ENCODE measurements at places on chromosomes 2 and 18.

DNA sequence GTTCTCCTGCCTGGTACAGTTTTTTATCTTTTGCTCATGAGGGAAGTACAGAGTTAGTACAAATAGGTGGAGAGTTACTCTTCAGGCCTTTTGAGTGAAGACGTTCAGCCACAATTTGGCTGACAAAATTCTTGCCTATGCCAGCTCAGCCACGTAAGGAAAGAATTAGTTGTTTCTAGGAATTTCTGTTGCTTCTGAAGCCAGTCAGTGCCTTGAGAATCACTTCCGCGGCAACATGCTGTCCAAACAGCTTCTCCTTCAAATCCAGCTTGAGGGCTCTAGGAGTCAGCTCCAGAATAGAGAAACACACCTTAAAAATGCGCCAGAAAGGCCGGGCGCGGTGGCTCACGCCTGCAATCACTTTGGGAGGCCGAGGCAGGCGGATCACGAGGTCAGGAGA is 27.5 kb downstream of the M1AP start:
- no peak for DNase-seq

GRCh38 chr2:112661656-112662305 is 16.0 kb downstream of the SLC20A1 start:
- DNase-seq: no peak

- DNase-seq: no peak
Observed at GRCh38 chr18:1875219-1875618, 696.1 kb downstream of the METTL4 start.

DNA sequence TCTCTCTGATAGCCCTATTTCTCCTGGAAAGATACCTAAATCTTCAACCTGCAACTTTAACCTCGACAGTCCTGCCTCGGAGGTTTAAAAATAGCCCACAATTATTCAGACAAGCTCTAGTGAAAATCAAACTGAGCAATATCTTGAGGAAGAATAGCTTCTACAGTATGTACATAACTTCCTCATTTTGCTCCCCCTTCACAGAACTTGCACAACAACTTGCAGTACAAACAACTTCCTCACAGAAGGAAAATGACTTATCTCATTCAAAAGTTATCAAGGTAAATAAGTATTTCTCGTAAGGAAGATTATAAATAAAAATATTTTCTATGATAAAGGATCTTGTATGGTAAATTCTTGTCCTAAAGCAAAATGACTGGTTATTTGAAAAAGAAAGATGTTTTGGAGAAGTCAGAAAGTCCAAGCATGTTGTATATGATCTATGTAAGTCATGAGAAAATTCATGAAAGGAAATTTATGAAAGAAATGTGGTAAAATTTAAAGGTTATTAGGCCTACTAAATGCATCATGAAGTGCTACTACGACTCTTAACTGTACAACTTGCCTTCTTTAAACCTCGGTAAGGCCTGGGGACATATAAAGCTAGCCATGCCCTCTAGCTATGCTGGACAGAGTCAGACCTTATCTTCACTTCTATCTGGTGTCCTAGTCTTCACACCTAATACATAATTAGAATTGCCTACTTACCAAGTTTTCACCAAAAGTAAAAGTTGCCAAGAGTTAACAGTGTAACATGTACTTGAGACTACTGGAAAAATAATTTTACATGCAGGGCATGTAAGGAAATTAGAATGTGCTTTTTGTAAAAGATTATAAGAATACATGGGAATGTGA is 394.5 kb downstream of the DLGAP1 start:
- DNase-seq: no peak

DNA sequence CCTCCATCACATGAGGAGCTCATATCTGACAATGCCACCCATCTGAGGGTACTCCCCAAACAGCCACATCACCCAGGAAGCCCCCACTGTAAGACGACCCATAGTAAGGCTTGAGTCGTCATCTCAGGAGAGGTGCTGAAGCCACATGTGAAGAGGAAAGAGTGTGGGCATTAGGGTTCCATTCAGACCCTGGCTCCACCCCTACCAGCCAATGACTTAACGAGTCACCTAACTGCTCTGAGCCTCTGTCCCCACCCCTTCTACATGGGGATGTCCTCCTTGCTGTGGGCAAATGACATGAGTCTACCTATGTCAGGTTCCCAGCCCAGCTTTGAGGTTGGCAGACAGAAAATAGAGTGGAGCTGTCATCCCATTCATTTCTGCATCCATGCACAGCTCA is 46.3 kb downstream of the C1QL2 start:
- no peak for DNase-seq

GRCh38 chr18:27666016-27666415 is 480.9 kb upstream of the CHST9 start:
- DNase-seq: no peak

GRCh38 chr18:75574187-75574586 is 146.7 kb upstream of the SMIM21 start:
- DNase-seq: no peak

GRCh38 chr18:49638891-49639557 is 77.2 kb downstream of the LIPG start:
- no peak for DNase-seq

DNA sequence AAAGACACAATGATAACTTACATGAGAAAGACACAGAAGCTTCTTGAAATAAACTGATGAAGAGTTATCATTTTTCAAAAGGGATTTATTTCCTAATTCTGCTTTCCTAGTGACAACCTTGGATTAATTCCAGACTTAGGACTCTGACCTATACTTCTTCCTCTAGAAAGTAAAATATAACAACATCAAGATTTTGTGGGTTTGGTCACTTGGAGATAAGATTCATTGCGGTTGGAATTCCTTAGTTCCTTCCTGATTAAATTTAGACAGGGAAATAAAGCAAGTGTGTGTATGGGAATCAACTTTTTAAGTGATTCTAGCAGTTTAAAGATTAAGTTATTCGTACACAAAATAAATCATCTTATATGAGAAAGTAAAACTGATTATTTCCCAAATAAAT is 208.4 kb upstream of the CCDC150 start:
- DNase-seq: no peak

- DNase-seq: no peak
Observed at GRCh38 chr18:24632158-24632988, 171.9 kb downstream of the HRH4 start.

GRCh38 chr2:28413899-28414295 is 21.2 kb downstream of the FOSL2 start:
- DNase-seq: no peak

- no peak for DNase-seq
Observed at GRCh38 chr2:62224976-62225375, 29.1 kb downstream of the B3GNT2 start.

GRCh38 chr2:190408538-190409271 is 550 bp downstream of the MFSD6 start:
- DNase-seq: peak; percentile 88

DNA sequence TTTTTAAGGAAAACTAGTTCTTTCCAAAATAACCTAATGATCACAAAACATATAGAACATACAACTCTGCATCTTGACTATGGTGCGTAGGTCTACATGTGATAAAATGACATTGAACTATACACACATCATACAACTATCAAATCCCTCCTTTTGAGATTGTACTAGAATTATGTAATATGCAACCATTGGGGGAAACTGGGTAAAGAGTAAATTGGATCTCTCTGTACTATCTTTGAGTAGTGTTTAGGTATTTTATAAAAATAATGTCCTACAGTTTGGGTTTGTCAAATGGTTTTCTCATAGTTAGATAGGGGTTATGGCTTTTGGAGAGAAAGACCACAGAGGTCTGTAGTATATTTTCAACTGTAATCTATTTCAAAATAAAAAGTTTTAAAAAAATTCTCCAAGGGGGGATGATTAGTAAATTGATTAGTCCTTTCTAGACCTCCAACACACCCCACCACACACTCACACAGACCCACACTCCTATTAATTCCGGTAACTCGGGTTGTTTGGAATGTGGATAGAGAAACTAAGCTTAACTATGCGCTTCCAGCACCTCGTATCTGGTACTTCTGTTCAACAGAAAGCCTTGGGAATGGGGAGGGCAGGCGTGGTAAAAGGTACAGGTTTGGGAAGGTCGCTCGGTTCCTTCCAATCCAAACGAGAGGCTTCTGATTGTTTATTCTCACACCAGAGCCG is 695 bp upstream of the BIRC6 start:
- no peak for DNase-seq

DNA sequence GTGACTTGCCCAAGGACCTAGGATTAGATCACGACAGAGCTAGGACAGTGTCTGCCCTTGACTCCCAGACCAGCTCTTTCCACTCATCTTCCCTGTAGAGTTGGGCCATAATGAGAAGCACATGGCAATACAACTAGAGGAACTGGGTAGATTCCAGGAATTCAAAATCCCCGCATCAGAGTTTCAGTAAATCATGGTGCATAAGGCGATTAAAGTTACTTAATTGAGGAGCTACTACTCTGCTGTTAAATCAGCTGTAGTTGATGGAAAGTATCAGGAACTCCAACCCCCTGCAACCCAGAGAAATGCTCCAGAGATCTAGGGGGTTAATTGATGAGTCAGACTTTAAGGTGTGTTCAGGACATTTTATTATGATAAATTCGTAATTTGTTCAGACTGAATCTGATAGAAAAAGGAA is 5.7 kb downstream of the ANTXR1 start:
- DNase-seq: no peak

DNA sequence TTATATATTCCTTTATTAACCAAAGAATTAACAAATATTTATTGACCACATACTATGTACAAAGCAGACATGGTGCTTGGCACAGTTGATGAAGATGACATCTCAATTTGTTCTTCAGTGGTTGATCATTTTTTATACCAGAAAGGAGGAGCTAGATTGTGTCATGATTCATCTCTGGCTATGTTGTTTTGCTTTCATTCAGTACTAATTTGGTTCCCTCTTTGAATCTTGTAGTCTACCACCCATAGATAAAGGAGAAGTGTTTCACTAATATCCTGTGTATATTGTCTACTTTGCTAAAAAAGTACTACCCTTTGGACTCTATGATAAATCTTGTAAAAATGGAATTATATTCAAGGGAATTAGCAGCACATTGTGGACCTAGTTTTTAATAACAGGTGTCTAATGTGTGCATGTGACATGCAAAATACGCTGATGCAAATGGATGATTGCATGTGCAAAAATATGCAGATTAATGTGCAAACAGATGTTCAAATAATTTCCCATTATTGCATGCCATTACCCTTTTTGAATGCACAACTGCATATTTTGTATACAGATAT is 313.2 kb upstream of the ZEB2 start:
- DNase-seq: no peak

DNA sequence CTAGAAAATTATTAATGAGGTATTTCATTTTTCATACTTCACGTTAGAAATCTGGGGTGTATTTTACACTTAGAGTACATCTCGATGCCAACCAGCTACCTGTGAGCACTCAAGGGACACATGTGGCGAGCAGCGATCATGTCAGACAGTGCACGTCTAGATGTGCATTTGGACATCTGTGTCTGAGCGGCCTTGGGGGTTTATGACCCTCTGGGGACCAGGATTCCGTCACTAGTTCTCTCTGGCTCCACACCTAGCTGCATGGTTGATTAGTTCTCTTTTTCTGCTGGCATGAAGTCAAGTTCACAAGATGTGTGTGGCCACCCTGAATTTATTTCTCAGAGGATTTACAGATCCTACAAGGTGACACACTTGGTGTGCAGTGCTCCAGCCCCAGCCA is 192.2 kb downstream of the TSN start:
- DNase-seq: no peak

GRCh38 chr2:179543361-179543901 is 278.8 kb upstream of the SESTD1 start:
- DNase-seq: no peak

DNA sequence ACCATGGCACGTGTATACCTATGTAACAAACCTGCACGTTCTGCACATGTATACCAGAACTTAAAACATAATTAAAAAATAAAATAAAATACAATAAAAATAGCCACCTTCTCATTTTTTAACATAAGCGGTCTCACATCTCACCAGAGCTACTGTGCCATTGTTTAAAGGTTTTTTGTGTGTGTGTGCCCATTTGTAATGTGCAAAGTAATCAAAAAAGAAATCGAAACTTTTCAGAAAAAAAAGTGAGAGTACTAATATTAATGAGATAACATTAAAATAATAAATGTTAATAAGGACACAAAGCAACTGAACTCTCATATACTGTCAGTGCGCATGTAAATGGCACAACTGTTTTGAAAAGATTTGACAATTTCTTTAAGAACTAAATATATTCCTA is 60.5 kb downstream of the FANCL start:
- DNase-seq: no peak

DNA sequence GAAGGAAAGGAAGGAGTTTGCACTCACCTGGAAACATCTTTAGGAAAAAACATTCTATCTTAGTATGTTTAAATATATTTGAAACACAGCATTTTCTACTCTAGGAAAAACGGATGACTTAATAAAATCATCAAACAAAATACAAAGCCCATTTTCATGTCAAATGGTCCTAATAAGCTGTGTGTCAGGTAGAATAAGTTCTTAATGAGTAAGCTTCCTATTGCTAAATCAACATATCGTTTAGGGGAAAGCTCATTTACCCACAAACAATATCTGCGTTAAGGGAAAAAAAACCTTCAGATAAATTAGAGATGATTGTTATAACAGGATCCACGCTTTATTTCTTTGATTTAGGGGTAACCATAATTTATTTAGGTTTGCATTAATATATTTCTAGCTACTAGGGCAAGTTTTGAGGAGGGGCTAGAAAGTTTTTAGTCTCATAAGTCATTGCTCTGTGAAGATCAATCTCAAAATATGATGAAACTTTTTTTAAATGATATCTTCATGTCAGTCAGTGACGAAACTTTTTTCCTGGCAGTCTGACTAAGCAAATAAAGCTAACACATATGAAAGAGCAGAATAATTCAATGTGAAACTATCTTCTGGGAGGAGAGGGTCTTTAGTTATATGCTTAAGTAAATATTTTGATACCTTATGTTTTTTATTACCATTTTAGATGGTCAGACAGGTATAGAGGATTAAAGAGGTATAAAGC is 147.1 kb downstream of the WDSUB1 start:
- DNase-seq: no peak

DNA sequence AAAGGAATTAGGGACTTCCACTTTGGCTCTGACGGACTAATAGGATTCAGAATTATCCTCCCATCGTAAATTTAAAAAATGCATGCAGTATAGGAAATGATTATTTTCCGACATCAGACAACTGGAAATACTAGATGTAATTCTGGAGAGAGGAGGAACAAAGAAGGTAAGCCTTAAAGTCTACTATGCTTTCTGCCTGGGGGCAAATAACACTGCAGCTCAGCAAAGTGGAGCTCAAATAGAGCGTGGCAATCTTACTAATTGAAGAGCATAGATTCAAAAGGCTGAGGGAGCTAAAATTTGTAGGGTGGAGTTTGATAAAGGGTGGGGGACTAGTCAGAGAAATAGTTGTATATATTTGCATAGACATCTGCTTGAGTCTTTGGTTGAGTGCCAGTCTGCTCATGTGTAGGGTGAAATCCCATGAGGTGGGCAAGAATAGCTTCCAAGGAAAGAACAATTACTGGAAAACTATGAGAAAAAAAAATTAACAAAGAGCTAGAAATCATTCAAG is 23.8 kb downstream of the COPS8 start:
- no peak for DNase-seq

GRCh38 chr18:57353137-57353939 is 981 bp downstream of the ST8SIA3 start:
- no peak for DNase-seq

GRCh38 chr2:3647831-3648651 is 10.0 kb upstream of the ALLC start:
- DNase-seq: no peak

GRCh38 chr2:23631389-23631788 is 246.4 kb downstream of the KLHL29 start:
- DNase-seq: no peak
